ENCODE measurements at places on chromosomes 12 and 14.

- no peak for DNase-seq
Observed at GRCh38 chr14:100018482-100018881, 46.7 kb upstream of the EVL start.

DNA sequence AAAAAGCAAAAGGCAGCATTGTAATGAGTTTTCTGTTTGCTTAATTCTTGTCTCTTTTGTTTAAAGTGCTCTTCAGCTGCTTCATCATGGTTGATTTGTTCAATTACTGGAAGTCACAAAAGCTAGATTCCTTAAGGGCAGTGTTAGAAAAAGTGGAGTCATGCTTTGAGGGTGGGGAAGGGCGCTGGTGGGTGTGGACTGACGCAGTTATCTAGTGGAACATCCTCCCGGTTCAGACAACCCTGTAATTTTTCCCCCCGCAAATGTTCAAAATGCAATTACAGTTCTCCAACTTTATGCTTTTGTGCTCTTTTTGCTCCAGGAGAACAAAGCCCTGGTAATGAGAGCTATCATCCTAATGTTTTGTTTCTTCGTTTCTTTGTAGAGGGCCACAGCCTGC is 2.1 kb downstream of the AKAP6 start:
- DNase-seq, result no peak

- no peak for DNase-seq
Observed at GRCh38 chr14:38583471-38583870, 327.6 kb upstream of the CLEC14A start.

- DNase-seq, result no peak
Observed at GRCh38 chr12:4454315-4454860, 8.8 kb upstream of the FGF6 start.

DNA sequence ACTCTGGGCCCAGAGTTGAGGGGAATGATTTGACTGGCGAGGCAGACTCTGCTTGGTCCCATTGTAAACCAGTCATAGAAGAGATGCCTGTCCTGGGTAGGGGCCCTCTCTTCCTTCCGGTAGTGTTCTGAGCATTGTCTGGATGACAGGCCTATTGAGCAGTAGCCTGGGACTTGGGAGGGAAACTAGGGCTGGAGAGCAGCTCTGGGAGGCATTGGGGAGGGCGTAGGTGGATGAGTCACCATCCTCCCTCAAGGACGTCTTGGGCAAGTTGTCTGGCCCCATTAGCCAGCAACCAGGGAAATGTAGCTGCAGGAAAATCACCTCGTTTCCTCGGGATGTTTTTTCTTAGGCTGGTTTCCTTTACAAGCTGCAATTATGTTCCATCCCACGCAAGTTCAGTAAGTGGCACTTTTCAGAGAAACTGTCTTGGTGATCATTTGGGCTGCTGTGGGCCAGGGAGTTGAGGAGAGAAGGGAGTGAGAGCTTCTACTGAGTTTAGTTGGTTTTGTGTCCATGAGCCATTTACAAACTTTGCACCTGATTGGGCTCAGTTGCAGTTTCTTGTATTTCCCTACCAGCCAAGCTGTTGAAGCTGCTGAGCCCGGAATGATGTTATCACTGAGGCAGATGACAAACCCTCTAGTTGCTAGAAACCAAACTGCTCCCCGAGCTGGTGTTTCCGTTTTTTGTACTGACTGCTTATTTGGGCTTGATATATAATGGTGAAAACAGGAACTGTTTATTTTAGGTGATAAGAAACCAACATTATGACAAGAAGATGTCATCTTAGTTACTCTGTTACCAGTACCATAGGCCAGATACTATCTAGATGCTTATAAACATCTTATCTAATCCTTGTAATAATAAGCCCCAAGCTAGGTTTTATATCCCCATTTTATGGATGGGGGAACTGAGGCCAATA is 147.6 kb downstream of the CHST11 start:
- DNase-seq, result no peak

DNA sequence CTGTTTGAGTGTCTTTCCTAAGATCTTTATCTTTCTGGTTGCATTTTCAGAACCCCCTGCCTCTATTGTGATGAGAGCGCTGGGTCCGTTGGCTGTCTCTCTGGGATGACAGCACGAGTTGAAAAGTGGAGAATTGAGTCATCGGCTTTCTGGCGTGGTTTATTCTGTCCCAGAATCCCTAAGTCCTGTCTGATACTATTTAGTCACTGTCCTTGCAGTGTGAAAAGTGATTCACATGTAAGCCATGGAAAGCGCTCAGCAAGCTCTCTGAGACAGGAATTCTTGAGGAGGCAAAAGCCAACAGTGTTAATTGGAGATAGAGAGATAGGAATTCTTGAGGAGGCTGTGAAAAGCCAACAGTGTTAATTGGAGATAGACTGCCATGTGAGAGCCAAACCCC is 121.7 kb downstream of the CHST11 start:
- no peak for DNase-seq

GRCh38 chr12:109767456-109767855 is 53.8 kb downstream of the FAM222A start:
- no peak for DNase-seq

DNA sequence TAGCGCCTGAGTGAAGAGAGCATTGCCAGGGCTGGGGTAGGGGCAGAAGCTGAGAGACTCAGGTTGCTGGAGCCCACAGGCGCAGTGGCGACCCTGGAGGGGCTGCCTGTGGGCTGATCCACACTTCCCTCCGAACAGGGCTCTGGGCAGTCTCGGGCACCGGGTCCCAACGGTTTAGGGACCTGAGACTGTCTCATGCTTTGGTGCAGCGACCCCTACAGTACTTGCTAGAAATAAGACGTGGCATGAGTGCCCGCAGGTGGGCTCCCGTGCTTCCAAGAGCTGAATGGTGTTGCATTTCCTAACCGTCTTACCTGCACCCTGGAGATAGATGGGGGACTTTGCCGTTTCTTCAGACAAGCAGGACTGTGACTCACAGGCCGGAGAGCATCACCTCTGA is 57.4 kb downstream of the AACS start:
- no peak for DNase-seq

- no peak for DNase-seq
Observed at GRCh38 chr12:128790221-128790620, 33.5 kb downstream of the SLC15A4 start.

- no peak for DNase-seq
Observed at GRCh38 chr12:87866578-87867292, 162.5 kb downstream of the C12orf50 start.

- no peak for DNase-seq
Observed at GRCh38 chr12:60308366-60308991, 712.6 kb downstream of the SLC16A7 start.

DNA sequence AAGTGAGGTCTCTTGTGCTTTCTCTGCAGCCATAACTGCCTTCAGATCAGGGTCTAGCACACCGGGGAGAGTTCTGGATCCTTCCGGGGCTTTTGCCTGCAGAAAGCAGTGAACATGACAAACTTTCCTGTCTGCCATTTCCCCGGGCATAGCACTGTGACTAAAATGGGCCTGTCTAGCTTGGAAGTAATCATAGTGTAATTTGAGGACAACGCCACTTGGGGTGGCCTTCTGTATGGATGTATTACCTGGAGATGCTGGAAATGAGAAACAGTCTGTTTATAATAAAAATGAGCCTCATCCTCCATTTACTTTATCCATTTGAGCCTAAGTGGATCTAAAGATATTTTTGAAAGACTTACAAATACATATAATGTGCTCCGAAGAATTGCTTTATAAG is 453.7 kb downstream of the VRK1 start:
- DNase-seq, result no peak

DNA sequence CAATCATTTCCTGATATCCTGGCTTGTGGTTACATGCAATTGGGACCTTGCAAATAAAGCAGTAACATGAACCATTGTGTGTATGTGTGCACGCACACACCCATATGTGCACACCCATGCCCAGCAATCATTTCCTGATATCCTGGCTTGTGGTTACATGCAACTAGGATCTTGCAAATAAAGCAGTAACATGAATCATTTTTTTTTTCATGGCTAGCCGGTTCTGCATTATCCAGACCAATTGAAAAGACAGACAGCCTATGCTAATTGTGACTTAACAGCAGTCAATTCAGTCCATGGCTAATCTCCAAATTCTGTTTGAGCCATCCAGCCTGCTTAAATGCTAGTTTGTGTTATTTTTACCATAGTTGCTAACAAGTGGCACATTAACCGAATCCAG is 134.3 kb downstream of the TTC7B start:
- DNase-seq, result no peak

- no peak for DNase-seq
Observed at GRCh38 chr12:52185400-52185967, 6.3 kb downstream of the KRT80 start.

GRCh38 chr14:56196274-56196673 is 78.1 kb downstream of the PELI2 start:
- no peak for DNase-seq

- DNase-seq, result no peak
Observed at GRCh38 chr12:122086116-122086515, 7.6 kb downstream of the MLXIP start.

- no peak for DNase-seq
Observed at GRCh38 chr12:65699251-65699650, 125.0 kb upstream of the HMGA2 start.

GRCh38 chr12:50750366-50750765 is 13.5 kb upstream of the ATF1 start:
- no peak for DNase-seq

- DNase-seq, result no peak
Observed at GRCh38 chr12:31412292-31412801, 86.4 kb upstream of the SINHCAF start.

DNA sequence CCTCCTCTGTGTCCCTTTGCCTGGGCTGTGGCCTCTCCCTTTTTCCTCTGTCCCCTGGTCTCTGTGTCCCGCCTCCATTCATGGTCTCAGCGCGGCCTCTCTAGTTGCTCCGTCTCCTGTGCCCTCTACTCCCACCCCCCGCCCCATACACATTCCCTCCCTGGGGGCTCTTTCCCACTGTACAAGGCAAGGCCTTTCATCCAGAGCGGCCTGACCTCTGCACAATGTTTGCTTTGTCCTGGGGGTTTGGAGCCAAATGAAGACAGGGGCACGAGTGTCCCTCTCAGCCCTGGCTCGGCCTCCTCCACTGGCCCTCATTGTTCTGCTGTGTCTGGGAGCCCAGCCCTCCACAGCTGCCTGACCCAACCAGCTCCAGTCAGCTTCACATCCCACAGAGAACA is 678.6 kb downstream of the BCL11B start:
- DNase-seq, result peak; percentile 75

DNA sequence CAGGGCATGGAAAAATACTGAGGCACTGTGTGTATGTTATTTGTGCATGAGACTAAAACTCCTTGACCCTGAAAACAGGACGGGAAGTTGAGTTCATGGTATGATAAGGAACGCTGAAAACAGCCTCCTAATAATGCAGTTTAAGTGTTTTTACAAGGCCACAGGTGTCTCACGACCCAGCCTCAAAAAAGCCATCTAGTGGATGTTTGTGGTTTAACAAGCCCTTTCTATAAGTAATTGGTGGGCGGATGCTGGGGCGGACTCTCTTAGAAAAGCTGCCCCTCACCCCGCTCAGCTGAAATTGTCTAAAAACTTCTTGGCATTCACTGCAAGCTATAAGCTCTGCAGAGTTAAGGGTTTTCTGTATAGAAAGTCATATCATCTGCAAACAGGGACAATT is 184.5 kb downstream of the NUBPL start:
- DNase-seq, result no peak

DNA sequence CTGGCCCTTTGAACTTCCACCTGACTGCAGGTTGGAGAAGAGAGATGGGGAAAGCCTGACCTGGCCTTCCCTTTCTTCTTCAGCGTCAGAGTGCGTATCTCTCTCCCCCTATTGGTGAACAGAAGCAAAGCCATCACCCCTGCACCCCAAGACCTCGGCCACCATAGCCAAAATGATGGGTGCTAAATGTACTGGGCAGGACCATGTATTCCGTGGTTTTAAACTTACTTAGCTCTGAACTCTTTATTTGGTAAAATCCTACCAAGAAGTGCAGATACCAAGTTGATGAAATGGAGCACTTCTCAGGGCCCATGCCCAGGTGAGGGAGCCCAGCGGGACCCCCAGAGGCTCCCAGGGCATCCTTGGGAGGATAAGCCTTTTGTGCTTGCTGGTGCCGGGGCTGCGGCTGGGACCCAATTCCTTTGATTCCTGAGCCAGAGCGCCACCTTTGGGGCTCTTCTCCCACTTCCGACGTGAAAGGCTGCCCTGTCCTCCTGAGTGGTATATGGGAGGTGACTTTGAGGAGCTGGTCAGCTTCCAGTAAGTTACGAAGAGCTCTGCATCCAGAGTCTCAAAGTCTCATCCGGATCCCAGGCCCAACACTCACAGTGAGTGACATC is 9.4 kb downstream of the CCND2 start:
- no peak for DNase-seq

GRCh38 chr12:64139021-64139420 is 83.1 kb downstream of the KICS2 start:
- no peak for DNase-seq

GRCh38 chr12:52165096-52165855 is 26.5 kb downstream of the KRT80 start:
- no peak for DNase-seq

DNA sequence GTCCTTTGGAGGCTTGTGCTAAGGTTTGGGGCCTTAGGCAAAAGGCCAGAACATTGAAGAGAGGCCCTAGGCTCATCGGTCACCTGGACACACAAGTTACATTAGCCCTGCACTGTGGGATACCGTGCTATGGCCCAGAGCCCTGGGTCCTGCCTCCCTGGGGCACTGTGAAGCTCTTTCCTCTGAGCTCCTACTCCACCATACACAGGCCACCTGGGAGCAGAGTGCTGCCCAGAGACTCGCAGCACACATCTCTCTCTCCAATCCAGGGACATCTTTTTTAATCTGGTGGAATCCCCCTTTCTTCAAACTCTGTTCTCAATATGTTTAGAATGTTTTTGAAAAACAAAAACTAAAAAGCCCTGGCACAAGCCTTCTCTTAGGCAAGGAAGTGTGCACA is 314.2 kb upstream of the RGS6 start:
- no peak for DNase-seq

GRCh38 chr12:73547421-73547820 is 990.2 kb upstream of the ATXN7L3B start:
- DNase-seq, result no peak

DNA sequence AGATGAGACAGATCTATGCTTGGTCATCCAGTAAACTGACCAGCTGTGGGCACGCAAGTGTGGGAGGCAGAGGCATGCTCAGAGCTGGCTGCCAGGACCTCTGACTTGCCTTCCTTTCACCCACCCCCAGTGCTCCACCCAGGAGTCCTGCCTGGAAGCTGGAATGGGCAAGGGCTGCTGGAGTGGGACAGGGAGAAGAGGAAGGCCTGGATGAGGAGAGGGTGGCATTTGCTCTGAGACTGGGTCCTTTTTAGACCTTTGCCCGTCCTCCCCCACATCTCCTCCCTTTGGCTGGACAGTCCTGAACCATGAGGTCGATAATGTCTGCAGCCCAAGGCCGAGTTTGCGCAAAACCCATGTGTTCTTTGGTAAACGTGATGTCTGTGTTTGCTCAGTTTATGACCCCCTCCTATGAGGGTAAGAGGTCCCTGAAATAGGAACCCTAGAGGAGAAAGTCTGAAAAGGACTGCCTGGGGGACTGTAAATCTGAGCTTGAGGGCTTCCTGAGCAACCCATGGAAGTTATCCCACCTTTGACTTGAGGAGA is 3.8 kb upstream of the INHBE start:
- no peak for DNase-seq

GRCh38 chr12:3182426-3182825 is 105.2 kb downstream of the TSPAN9 start:
- no peak for DNase-seq

Measured in posterior cingulate gyrus (tissue), 11 donors.